ENCODE measurements at places on chromosomes 11 and 22.

DNA sequence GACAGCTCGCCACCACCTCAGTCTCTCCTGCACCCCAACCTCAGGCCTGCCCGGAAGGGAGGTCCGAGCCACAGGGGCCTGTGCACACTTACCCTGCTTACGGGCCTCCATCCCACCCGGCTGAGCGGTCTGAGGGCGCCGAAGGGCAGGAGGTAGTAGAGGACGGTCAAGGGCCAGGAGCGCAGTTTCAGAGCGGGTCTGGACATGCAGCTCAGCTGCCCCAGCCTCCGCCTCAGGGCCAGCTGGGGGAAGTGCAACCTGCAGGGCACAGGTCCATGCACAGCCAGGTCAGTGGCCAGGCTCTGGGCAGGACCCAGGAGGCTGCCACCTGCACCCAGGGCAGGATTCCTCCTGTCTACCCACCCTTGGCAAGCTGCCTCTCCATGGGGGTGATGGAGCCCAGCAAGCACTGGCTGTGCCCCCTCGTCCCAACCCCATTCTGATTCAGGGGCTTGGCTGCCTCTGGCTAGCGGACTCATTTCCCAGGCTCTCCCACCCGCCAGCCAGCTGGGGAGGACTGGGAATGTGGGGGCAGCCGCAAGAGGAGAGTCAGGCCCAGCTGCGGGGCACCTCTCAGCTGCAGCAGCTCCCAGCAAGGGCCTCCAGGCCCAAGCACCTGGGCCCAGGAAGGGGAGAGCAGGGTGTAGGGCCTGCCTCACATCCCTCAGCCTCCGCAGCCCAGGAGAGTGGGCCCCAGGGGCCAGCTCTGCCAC lies 38.3 kb downstream of the PISD start:
- DNase-seq, result no peak

DNA sequence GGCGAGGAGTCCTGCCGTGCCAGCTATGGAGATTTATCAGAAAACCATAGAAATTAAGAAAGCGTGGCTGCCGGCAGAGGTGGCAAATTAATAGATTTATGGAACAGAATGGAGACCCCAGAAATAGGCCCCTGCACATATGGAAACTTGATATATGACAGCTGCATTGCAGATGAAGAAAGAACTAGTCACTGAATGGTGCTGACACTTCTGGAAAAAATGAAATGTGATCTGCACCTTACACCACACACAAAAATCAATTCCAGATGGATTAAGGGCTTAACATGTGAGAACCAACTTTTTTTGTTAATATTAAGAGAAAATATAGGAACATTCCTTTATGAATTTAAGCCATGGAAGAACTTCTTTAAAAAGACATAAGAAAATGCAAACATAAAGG lies 40.3 kb upstream of the TSKU start:
- no peak for DNase-seq

DNA sequence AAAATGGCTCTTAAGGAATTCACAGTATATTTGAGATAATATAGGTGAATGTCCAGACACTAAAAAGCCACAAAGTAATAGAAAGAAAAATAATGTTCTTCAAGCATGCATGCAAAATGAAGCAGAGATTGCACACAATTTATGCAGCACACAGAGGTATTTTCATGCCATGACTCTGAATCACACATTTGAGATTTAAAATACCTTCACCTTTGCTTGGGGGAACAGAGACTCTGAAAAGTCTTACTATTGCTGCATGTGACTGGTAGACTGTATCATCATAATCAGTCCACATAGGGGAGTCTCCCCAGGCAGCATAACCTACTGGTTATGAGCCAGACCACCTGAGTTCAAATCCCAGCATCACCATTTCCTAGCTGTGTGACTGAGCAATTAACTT lies 96.2 kb downstream of the RCN1 start:
- DNase-seq, result no peak

DNA sequence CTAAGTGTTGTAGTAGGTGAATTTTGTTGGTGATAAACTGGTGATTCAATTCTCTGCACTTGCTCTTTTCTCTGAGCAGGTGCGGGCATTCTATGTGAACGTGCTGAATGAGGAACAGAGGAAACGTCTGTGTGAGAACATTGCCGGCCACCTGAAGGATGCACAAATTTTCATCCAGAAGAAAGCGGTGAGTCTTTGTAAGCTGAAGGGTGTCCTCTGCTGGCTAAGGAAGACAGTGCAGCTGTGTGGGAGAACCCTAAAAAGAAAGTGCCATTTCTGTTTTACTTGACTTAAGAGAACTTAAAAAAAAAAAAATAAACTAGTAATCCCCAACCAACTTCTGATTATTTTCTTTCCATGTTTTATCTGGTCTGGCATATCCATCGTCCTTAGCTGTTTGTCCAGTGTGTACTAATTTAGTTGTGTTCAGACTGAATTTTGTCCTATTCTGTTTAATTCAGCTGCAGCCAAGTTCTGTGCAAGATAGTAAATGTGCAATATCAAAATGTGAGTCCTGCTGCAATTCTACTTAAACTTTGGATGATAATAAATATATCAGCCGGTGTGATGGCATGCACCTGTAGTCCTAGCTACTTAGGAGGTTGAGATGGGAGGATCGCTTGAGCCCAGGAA lies 29.6 kb downstream of the CAT start:
- peak; percentile 36 for DNase-seq

- DNase-seq, result no peak
Observed at GRCh38 chr11:14642873-14643696, 519 bp upstream of the PDE3B start.

DNA sequence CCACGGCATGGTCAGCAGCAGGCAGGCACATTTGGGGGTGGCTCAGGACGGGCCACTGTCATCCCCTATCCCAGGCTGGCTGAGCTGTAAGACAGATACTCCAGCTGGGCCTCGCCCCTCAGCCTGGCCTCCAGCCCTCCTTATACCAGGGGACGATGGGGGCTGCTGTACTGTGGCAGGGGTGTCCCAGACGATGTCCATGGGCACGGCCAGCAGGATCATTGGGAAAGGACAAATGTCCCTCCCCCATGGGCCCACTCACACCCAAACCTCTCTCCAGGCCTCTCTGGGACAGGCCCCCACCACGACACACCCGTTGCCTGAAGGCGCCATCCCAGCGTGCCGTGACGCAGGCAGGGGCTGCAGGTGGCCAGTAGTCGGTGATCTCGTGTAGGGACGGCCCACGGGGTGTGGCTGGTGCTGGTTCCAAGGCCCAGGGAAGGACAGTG lies 1.5 kb upstream of the IL17REL start:
- DNase-seq, result no peak

- no peak for DNase-seq
Observed at GRCh38 chr22:23752750-23753149, 1.5 kb downstream of the VPREB3 start.

DNA sequence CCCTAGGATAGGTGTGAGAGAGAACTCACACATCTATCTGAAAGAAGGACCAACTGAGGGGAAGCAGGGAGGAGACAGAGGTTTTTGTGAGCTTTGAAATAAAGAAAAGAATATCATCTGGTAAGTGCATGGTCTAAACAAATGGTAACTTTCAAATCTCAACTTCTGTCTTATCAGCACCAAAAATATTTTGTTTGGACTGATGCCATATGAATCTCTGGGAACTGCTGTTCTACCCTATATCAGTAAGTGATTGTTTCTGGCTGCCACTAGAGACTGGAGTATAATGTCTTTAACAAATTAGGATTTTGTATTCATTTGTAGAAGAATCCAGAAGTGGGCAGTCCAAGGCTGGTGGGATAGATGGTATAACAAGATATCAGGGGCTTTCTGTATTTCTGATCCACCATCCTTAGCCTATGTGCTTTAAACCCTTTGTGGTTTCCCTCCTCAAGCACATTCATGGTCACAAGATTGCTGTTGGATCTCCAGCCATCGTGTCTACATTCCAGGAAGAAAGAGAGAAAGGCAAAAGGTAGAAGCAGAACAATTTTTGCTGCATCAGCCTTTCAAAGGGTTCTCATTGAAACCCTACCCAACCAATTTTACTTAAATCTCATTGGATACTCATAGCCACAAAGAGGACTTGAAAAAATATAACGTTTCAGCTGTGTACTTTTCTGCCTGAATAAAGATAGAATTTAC lies 4.7 kb downstream of the HEPHL1 start:
- DNase-seq, result no peak

GRCh38 chr22:32591620-32592019 lies 117.0 kb downstream of the FBXO7 start:
- DNase-seq, result no peak

- no peak for DNase-seq
Observed at GRCh38 chr11:93169950-93170561, 27.7 kb downstream of the SLC36A4 start.

GRCh38 chr11:119776031-119776636 lies 47.1 kb upstream of the NECTIN1 start:
- DNase-seq, result no peak

- no peak for DNase-seq
Observed at GRCh38 chr11:126830216-126830806, 170.3 kb downstream of the KIRREL3 start.

DNA sequence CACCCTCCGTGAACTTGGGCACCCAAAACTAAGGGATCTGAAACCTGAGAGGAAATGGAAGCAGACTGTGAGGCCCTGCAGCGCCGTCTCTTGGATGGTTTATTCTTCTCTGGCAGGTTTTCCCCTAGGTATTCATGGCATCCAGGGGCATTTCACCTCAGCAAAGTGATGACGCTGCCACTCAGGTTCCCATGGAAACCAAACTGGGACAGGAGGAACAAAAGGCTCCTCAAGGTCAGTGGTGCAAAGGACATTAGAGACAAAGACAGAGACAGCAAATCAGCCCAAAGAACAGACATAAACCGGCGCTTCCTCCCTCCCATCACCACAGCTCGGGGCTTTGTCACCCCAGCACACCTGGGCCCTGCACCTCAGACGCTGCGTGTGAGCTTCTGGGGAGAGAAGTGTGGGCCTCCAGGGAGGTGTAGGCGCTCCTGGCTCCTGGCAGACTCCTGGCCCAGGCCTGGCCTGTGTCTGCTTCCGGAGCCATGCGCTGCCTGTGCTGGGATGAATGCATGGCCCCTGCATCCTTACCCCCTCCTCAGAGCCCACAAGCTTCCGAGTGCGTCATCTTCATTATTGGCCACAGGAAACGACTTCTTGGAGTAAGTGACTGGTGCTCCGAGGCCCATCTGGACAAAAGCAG lies 5.9 kb downstream of the TP53AIP1 start:
- no peak for DNase-seq

DNA sequence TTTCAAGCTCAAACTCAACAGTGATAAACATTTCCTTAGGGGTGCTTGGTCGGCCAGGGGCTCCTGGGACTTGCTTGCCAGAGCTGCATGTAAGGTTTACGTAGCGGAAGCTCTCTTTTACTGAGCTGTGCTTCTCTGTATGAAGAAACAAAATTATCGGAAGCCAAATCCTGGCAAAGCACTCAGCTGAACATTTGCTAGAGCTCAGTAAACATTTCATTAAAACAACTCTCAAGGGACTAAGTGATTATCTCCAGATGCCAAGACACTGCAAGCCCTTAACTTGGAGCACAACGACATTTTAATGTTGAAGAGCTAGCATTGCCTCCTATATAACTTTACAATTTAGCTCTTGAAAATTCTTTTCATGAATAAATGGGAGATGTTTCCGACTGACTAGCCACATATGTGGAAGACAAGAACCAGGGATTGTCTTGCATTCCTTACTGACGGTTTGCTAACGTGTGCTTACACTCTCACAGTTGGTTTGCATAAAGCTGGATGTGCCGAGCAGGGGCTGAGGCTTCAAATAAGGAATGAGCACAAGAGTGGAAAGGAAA lies 43.4 kb downstream of the SCUBE2 start:
- DNase-seq, result no peak

GRCh38 chr22:17915188-17915587 lies 109.2 kb downstream of the MICAL3 start:
- no peak for DNase-seq

- DNase-seq, result no peak
Observed at GRCh38 chr11:65491614-65492386, 7.0 kb upstream of the MALAT1 start.

GRCh38 chr11:76139314-76139713 lies 67.0 kb downstream of the WNT11 start:
- DNase-seq, result no peak

DNA sequence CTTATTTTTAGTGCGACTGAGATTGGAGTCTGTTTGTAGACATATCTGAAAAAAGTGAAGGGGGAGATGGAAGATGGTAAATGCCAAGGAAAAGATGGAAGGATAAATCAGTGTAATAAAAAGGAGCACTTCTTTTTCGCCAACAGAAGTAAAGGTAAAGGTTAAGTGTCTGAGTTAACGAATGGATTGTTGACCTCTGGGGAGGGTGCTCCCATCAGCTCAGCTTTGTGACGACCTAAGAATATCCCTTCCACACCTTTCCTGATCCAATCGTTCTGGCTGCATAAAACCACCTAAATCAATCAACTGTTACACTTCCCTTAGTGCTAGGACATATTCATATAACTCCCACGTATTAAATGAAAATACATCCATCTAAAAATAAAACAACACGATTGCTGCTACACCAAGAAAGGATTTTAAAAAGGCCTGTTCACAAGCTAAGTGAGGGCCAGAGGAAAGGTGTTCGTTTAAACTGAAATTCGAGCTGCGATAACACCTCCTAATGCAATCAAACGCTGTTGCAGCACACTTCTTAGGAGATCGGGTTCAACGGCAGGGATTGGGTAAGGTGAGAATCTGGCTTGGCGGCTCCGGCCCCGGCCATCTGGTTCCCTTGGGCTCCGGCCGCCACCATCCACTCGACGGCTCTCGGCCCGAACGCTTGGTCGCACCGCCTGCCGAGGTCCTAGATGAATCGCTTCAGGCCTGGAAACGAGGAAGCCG lies 658 bp downstream of the C11orf71 start:
- DNase-seq, result no peak

DNA sequence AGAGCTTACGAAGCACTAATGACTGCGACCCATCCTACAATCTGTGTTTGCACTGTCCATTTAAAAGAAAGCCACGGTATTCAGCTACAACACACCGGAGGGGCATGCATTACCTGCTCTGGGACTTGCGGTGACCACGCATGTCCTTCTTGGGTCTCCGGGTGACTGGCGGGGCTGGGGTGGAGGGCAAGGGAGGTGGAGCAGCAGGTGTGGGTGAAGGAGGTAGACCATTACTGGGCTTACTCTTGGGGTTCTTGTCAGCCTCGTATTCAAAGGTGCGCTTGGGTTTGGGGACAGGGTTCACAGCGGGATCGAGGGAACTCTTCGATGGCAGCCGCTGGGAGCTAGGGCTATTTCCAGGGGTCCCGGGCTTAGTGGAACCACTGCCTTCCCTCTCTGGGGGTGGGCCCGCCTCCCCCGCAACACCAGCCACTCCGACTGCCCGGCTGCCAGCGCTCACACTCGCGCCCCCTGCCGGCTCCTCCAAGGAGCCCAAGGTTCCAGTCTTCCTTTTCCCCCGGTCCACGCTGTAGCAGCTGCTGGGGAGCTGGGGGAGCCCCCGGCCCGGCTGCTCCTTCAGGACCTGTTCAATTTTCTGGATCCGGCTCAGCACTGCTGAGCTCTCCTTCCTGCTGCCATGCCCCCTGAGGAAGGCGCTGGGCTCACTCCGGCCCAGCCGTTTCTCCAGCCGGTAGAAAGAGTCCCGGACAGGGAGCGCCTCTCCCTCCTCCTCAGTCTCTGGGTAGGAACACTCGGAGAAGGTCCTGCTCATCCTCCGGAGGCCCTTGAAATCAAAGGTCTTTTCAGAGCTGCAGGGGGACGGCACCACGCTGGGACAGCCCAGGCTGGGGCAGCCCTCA lies 47.5 kb downstream of the RPL27A start:
- no peak for DNase-seq
